ENCODE measurements at places on chromosomes 2 and 18.

DNA sequence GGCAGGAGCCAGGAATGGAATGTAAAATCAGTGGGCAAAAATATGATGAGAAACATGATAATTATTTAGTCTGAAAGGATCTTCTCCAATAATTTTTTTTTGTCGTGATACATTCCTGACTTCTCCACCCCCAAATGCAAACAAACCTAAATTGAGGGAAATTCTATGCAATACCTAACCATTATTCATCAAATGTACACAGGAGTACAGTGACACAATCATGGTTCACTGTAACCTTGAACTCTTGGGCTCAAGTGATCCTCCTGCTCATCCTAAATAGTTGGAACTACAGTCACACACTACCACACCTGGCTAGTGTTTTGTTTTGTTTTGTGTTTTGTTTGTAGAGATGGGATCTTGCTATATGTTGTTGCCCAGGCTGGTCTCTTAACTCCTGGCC, 46.5 kb downstream of the RAB10 start:
- DNase-seq = no peak

DNA sequence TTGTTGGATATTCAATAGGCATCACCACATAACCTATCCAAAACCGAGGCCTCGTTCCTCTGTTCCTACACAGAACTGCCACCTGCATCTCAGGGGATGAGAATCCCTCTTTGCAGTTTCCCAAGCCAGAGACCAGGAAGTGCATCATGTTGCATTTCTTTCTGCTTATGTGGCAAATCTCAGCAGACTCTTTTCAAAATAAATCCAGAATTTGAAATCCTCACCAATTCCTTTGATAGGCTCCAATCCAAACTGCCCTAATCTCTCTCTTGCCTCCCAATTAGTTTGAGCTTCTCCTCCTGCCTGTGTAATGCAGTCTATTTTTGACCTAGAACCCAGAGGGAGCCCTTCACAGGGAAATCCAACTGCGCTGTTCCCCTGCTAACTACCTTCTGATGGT, 215.5 kb downstream of the RNF144A start:
- DNase-seq = no peak

- no peak for DNase-seq
Measured at GRCh38 chr18:22200611-22201225, 31.3 kb downstream of the GATA6 start.

- DNase-seq = no peak
Measured at GRCh38 chr2:84278386-84278785, 180.7 kb downstream of the SUCLG1 start.

DNA sequence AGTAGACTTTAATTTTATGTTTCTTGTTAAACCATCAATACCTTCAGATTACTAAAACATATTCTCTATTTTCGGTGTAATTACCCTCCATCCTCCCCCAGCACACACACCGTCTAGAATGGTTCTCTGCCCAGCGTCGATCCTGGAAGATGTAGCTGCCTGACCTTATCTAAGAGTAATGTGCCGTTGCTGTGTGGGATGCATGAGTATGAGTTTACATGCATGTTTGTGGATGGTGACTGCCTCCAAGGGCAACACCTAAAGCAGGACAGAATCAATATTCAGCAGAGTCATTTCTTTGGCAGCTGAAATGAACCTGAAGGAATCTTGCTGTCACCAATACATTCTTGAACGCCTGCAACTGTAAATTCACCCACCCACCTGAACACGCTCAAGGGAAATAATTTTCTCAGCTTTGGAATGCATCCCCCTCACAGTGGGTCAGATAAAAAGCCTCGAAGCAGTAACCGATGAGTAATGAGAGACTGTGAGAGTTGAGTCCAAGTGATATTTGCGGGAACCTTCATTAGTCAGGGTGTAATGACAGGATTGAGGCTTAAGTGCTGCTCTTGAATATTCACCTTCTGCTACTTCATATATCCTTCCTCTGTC, 155.8 kb upstream of the RND3 start:
- DNase-seq = no peak

DNA sequence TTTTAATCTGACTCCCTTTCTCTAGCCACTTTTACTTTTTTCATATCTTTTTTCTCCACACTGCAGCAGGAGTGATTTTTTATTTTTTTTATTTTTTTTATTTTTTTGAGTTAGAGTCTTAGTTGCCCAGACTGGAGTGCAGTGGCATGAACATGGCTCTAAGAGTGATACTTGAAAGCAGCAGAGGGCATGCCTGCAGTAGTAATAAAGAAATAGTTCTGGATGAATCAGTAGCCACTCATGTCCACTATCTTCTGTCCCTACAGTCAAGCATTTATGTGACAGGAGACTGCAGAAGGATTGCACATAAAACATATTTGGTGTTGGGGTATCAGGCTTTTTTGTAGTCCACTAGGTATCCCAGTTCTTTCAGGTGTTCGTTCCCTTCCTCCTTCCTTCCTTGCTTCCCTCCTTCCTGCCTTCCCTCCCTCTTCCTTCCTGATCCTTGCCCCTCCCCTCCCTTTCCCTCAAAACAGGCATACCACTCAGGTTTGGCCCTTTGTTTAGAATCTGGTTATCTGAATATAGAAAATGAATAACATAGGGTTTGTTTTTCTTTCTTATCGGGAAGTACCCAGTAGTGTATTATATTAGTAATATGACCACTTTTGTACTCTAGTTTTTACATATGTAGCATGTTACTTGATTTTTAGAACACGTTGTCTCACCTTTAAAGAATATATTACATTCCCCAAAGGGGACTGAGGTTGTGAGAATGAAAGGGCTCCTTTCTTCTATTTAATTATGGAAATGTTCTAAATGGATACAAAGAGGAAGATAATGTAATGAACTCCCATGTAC, 23.5 kb downstream of the MIB1 start:
- no peak for DNase-seq

DNA sequence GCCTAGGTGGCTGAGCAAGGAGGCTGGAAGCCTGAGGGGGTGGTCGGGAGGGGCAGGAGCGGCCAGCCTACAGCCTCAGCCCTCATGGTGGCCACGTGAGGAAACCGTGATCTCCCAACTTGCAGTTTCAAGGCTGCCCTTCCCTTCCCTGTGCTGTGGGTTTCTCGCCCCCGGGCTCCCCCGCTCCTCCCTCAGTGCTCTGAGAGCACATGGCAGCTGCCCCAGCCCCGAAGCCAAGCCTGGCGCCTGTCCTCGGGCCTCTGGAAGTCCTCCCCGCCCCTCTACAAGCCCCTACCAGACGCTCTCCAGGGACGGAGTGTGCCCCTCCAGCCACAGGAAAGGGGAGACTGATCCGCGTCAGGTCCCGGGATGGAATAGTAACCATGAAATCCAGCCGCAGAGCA, 586 bp upstream of the ANKRD23 start:
- no peak for DNase-seq

Measured in caudate nucleus (tissue), 63 donors.